ENCODE measurements at places on chromosomes 1 and 21.

- ATAC-seq = no peak
These were observed 2.5 kb upstream of the FNDC10 start for GRCh38 chr1:1602304-1602967.

DNA sequence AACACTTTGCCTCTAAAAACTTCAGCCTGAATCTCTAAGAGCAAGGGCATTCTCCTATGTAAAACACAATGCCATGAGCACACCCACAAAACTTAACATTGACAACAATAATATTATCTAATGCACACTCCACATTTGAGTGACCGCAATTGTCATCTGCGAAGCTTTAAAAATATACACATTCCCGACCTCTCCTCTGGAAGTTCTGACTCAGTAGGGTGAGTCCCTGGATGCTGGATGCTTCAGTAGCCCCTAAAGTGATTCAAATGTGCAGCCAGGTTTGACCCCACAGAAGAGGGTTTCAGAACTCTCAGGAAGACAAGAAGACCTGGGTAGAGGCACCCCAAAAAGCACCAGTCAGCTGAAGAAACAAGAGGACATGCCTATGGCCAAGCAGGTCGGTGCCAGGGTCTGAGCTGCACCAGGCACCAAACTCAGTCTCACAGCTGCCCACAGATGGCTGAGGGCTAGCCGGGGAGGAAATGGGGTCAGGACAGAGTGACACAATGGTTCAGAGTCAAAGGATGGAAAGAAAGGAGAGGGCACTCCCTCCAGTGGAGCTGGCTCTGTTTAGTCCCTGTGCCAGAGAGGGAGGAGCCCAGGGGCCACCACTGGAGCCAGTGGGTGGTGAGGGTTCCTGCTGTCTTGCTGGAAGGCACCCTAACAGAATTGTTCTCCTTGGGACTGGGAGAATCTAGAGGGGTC lies 17.4 kb downstream of the PIK3C2B start:
- ATAC-seq = peak; percentile 51

GRCh38 chr1:153363641-153364040 lies 6.0 kb downstream of the S100A9 start:
- ATAC-seq = no peak

DNA sequence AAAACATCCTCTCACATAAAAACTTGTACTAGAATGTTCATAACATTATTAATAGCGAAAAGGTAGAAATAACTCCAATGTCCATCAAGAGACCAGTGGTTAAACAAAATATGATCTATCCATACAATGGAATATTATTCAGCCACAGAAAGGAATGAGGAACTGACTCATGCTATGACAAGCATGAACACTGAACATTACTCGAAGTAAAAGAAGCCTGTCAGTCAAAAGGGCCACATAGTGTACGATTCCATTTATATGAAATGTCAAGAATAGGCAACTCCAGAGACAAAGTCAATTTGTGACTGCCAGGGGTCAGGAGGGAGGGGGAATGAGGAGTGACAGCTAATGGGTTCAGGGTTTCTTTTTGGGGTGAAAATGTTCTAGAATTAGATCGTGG lies 2.3 kb downstream of the VPS26C start:
- no peak for ATAC-seq

GRCh38 chr1:184640505-184640904 lies 114.2 kb downstream of the EDEM3 start:
- ATAC-seq = no peak

GRCh38 chr1:3842912-3843311 lies 14.1 kb downstream of the CEP104 start:
- no peak for ATAC-seq

DNA sequence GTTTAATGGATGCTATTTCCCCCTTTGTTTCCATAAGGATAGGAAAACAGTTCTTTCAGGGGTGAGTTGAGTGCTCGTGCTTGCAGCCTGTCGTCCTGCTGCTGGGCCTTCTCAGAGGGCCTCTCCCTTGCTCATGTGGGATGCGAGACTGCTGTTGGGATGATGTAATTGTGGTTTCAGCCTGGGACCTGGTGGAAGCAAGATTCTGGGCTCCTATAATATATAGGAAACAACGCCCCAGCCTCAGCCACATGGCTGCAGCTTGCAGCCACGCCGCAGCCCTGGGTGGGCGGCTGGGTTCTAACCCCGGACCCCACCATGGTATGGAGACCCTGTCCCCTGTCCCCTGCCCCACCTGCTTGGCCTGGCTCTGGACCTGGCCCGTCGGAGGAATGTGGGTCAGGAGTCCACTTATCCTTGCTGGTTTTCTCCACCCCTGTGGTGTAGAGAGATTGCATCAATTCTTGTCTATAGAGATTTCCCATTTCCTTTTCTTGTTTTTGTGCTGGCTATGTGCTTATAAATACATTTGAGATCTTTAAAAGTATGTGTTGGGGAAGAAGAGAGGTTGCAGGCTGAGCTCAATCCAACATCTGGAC lies 357.8 kb downstream of the SIPA1L2 start:
- no peak for ATAC-seq

- peak; percentile 82 for ATAC-seq
These were observed 493 bp downstream of the DISC1 start for GRCh38 chr1:231626951-231627614.
